ENCODE measurements at places on chromosomes 1 and 21.

DNA sequence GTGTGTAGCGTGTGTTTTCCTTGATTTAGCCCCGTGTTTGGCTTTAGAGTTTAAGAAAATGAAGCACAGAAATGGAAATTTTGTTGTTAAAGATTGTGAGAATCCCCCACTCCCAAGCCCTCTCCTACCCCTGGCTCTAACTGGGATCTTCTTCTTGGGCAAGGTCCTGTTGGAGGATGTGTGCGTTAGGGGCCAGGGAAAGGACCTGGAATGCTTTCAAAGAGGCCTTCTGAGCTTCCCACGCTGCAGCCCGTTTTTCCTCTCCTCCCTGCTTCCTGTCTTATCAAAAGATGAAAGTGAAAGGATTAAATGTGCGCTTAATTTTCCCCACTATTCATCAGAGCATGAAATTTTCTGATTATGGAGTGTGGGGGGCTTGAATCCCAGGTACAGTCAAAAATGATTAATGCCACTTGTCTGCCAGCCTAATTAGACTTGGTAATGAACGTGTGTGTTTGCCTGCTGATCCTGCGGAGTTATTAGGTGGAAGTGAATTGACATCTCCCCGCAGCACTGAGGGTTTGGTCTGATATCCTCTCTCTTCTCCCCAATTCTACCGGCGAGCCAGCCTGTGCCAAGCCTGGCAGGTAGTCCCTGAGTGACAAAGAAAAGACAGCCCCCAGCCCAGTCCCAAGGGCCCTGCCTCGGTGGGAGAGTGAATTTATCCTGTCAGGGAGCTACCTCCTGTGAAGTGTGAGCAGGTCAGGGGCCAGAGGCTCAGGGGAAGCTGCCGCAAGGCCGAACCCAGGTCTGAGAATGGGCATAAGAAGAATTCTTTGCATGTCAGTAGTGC, 4.9 kb downstream of the RASSF5 start:
- no peak for DNase-seq

- no peak for DNase-seq
Observed at GRCh38 chr1:6448749-6449631, 17.0 kb downstream of the TNFRSF25 start.

GRCh38 chr1:38586993-38587646, 272.5 kb downstream of the RRAGC start:
- no peak for DNase-seq

GRCh38 chr1:192732787-192733186, 76.1 kb upstream of the RGS2 start:
- no peak for DNase-seq

- DNase-seq: no peak
Observed at GRCh38 chr21:34498623-34499022, 13.4 kb downstream of the KCNE1 start.

- DNase-seq: no peak
Observed at GRCh38 chr1:179031855-179032513, 6.3 kb downstream of the FAM20B start.

GRCh38 chr1:89552471-89553081, 27.9 kb downstream of the LRRC8B start:
- DNase-seq: no peak

DNA sequence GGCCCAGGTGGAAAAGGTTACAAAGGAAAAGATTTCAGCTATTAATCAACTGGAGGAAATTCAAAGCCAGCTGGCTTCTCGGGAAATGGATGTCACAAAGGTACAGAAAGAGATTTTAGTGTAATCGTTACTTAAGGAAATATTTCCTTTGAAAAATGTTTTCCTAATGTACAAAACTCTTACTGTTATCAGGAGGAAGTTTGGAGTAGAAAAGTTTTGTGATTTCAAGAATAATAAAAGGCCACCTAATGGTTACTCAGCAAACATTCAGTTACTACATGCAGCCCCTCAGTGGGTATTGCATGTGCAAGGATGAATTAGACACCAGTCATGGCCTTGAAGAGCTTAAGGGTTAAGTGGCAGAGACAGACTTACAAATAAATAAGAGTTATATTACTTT, 85.2 kb downstream of the SDCCAG8 start:
- no peak for DNase-seq

GRCh38 chr1:235151033-235151432, 10.0 kb downstream of the RBM34 start:
- DNase-seq: no peak

DNA sequence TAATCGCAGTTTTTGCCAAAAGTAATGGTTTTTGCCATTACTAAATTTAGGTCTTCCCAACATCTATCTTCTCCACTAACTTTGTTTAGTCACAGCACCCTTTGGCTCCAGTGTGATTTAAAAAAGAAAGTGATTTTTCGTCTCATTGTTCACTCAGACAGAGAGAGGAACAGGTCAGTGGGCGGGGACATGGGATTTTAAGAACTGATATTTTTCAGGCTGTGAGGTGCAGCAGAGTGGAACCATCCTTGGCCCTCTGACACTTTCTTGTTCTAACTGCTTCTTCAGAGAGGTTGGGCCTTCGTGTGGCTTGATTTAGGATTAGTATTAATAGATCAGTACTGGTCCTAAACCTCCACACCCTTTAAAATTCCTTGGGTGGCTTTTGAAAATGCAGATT, 38.8 kb downstream of the CASQ2 start:
- DNase-seq: no peak

Data from vagina (tissue), 2 donors.